ENCODE measurements at places on chromosomes 12 and 14.

DNA sequence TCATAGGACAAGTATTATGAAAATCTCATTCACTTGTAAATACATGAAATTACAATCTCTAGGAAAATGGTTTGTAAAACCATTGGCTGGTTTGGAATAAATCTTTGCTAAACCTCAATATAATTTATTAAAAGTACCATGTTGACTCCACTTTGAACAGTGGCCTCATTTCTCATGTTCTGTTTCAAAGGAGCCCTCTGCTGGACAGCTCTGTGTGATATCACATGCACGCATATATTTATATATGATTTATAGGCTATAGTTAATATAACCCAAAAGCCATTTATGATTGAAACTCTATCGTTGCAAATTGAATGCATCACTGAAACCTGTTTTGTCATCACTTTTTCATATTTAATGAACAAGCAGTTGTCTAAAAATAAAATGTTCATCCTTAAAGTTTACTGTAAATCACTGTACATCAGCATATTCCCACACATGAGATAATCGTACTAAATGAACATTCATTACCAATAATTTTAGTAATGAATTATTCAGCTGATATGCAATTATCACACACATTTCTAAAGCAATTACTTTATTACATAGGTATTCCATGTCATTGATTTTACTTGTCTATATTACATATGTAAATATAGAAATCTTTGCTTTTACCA lies 493.8 kb downstream of the NPAS3 start:
- DNase-seq, result no peak

DNA sequence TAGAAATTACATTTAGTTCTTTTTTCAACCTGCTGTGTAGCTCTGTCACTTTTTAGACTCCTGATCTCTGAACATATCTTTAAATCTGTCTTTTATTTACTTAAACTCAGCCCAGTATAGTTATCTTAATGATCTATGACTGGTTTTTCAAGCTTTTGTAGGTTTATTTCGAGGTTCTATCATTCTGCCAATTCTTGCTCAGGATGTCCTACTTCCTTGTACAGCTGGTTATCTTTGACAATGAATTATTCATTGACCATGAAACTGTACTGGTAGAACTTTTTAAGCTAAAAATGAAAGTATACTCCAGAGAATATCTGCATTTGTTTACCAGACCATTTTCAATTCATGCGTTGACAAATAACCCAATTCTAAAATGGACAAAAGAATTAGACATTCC lies 37.8 kb downstream of the TC2N start:
- no peak for DNase-seq

DNA sequence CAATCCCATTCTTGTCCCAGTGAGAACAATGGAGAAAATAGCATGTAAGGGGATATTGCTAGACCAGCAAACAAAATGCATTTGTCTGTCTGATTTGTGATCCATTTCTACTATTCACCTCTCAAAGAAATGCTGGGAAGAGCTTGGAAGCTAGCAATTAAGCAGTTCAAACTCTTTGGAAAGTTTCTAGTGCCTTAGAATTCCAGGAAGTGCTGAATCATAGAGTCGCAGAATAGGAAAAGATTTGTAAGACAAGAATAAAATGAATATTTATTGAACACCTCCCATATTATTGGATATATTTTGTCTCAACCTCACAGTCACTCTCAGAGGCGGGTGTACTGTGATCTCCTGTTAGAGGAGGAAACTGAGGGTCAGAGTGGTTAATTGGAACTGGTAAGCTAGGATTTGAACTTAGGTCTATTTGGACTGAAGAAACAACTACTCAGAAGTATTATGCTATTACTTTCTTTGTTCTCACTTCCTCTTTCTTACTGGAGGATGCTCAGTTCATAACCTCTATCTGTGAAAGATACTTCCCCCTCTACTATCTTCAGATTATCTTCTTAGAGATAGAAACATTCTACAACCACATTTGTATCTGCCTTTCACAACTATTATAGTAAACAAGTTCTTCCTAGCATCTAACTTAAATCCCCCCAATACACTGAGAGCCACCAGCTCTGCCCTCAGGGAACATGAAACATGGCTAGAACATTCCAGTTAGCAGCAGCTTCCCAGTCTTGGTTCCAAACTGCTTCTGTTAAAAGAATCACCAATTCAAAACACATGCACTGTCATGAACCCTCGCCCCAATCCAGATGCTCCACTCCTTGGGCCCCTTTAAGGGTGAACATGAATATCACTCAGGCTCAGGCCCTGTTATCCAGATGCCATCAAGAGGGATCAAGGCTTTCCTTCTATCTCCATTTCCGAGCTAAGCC lies 64.2 kb downstream of the DRAM1 start:
- no peak for DNase-seq

DNA sequence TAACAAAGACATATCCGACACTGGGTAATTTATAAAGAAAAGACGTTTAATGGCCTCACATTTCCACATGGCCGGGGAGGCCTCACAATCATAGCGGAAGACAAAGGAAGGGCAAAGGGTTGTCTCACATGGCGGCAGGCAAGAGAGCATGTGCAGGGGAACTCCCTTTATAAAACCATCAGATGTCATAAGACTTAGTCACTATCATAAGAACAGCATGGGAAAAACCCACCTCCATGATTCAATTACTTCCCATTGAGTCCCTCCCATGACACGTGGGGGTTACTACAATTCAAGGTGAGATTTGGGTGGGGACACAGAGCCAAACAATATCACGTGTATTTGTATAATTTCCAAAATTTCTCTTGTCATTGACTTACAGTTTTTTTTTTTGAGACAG lies 5.5 kb upstream of the LMNTD1 start:
- DNase-seq, result no peak

DNA sequence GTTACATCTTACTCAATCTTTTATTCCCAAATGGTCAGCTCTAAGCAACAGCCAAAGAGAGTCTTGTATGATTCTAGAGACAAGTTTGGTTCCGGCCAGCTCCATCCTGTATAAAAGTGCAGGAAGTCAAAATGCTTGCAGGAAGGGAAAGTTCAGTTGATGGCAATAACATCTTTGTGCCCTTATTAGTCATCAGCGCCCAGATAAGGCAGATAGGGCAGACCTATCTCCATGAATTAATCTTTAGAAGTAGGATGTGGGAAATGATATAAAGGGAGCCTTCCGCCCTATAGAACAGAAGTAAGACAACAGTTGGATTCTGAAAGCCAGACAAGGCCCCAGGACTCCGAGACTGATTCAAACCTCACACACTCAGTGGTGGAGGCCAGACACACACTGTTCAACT lies 6.4 kb downstream of the GNS start:
- DNase-seq, result no peak

DNA sequence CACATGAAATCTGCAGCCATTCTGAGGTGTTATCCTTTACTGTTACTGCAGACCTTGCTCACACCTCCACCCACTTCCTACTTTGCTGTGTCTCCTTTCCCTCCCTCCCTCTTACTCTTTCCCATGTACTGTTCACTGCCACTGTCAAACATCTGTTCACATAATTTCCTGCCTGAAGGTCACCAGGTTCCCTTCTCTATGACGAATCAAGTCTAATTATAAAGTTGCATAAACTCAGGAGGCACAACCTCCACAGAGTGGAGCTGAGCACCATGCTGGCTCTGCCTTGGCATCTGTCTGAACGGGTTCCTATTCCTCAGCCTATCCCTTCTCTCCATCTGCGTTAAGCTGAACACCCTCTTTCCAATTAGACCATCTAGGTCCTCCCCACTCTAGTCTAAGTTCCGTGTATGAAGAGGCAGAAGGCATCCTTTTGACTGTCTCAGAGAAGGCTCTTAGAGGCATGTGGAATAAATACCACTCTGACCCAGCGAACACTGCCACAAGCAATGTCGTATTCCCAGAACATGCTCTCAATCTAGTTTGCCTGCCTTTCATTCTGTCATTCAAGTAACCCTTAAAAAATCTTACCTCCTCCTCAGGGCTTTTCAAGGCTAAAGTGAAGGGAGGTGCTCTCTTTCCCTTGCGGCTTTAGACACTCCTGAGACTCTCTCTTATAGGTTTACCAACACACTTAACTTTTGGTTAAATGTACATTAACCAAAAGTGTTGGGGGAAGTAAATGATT lies 48.7 kb downstream of the ACADS start:
- DNase-seq, result no peak

DNA sequence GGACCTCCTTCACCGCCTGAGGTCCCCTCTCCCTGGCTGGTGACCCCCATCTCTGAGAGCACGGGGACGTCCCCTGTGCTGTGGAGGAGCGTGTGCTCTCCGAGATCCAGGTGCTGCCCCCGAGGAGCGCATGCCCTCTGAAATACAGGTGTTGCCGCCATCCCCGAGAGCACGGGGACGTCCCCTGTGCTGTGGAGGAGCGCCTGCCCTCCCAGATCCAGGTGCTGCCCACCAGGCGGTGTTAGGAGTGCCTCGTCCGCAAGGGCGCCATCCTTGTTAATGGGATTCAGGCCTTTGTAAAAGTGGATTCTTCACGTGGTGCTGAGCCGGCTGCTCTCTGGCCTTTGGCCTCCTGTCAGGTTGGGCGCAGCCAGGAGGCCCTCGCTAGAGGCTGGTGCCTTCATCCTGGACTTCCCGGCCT lies 10.1 kb downstream of the NOC4L start:
- no peak for DNase-seq

DNA sequence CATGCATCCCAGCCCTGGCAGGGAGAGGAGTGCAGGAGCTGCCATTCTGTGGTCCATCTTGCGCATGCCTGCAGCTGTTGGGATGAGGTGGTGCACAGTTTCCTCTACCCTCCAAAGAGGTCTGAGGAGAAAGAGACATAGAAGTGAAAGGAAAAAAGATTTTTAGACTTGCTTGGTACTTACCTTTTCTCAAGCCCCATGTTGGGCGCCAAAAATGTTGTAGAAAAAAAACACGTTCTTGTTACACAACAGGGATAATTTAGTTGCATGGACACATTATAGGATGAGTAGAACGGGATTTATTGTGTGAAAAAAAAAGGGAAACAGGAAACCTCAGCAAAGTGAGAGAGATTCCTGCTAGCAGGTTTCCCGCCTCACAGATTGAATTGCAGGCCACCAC lies 244.4 kb upstream of the GARIN2 start:
- DNase-seq, result no peak

- DNase-seq, result no peak
Observed at GRCh38 chr12:103912069-103912468, 18.1 kb upstream of the HSP90B1 start.

DNA sequence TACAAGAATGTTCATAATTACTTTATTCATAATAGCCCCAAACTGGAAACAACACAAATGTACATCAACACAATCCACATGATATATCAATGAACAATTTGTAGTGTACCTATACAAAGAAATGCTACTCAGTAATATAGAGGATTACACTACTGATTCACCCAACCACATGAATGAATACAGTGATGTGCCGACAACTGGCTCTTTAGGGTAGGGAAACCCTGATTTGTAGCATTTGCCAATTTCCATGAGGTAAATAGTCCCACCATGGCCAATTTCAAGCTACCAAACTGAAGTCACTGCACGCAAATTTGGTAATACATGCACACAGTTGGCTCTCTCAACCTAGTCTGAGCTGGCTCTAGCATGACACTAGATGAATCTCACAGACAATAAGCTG lies 190.4 kb upstream of the KRR1 start:
- DNase-seq, result no peak

- no peak for DNase-seq
Observed at GRCh38 chr12:45312012-45312411, 96.1 kb downstream of the ANO6 start.

- no peak for DNase-seq
Observed at GRCh38 chr14:102481791-102482238, 27.8 kb downstream of the ANKRD9 start.

DNA sequence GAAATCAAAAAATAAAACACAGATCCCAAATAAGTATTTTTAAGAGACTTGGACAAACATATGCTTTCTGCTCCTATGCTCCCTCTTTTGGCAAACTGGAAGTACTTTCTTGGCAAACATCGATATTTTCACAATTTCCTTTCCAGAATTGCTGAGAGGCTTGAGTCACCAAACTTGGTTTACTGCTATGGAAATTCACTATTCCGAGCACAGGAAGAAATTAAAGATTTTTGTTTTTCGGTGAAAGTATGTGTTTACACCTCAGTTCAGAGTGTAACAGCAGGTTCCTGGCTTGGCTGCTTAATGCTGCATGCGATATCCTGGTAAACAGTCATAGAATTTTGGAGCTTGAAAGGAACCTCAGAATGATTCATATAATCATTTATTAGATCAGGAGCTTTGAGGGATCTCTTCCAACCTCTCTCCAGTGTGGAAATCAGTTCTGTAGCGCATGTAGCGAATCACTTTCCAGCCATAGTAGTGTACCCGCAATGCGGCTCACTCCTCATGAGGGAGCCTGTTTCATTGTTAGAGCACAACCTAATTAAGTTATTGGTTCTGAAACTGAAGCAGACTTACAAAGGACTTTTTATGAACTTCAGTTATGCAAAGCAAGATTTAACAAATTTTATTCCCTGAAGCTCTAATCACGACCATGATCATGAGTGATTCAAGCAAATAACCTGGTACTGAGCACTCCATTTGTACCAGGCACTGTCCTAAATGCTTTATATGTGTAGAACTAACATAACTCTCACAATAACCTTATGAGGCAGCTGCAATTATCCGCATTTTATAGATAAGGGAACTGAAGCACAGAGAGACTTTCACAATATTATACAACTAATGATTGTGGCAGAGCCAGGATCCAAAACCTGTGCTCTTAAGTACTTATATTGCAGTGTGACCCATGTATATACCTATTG lies 56.4 kb upstream of the ATP2A2 start:
- DNase-seq, result no peak

DNA sequence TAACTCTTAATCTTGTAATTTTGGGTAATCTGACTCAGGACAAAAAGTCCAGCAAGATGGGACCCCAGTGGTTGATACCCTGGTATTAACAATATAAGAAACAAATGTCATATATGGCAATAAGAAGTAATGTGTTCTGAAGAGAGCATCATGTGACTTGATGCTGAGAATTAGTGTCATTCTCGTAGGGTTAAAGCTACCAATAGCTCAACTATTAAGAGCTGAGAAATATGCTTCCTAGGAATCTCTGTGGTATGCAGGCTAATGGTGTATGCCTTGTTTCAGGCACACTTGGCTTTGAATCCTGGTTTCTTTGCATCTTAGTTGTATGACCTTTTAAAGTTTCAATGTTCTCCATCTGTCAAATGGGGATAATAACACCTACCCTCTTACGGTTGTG lies 9.1 kb downstream of the MYRFL start:
- no peak for DNase-seq

DNA sequence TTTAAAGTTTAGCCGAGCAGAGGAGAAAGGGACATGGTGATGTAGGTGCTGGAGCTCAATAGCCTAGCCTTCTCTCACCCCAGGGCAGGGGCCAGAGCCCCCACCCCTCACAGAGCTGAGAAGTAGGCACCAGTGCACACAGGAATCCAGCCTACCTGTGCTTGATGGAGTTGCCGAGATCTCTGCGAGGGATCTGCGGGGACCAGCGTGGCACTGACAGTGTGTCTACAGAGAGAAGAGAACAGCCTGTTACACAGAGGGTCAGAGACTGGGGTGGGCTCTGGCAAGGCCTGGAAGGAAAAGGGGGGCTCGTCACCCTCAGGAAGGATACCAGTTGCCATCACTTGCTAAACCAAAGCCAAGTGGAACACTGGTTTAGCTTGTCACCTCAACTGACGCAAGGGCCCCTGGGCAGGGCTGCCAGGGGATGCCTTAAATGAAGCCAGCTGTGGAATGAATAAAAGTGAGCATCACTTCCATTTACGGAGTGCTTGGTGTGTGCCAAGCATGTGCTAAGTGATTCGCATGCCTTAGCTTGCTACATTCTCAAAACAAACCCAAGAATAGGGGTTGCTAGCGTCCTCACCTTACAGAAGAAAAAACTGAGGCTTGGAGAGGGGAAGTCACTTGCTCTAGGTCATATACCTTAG lies 220.8 kb upstream of the NOS1 start:
- no peak for DNase-seq

- DNase-seq, result no peak
Observed at GRCh38 chr12:28340261-28341045, 150.2 kb downstream of the CCDC91 start.
